ENCODE measurements at places on chromosomes 2 and 18.

GRCh38 chr2:83221258-83221657 is 1237.8 kb downstream of the SUCLG1 start:
- DNase-seq, result no peak

DNA sequence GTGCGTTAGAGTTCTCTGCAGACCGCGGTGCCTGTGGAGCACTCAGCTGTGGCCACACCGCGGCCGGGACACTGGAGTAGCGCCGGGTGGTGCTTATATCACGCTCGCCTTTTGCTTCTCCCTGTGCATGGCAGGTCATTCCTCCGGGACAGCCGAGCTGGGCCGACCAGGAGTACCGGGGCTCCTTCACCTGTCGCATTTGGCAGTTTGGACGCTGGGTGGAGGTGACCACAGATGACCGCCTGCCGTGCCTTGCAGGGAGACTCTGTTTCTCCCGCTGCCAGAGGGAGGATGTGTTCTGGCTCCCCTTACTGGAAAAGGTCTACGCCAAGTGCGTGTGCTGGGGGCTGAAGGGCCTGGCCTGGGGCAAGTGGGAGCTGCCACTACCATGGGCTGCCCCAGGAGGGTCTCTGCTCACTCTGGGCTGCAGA is 4.2 kb downstream of the CAPN10 start:
- DNase-seq, result no peak

GRCh38 chr2:215772634-215773563 is 240.5 kb downstream of the MREG start:
- DNase-seq, result no peak

GRCh38 chr2:234288974-234289455 is 207.9 kb downstream of the ARL4C start:
- peak; percentile 75 for DNase-seq

DNA sequence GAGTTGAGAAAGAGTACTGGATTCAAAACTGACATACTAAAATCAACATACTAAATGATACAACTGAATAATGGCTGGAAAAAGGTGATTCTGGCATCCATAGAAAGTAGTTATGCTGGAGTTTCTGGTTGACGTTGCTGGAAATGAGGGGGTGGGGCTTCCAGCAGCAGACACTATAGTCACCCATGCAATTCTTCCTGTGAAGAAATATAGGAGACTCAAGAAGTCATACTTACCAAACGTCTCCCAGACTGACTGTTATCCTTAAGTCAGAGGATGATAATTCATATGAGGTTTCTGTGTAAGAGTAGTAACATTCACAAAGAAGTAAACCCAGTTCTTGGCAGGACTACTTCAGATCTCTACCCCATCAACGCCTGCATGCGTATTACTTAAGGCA is 23.6 kb downstream of the DTNB start:
- DNase-seq, result no peak

DNA sequence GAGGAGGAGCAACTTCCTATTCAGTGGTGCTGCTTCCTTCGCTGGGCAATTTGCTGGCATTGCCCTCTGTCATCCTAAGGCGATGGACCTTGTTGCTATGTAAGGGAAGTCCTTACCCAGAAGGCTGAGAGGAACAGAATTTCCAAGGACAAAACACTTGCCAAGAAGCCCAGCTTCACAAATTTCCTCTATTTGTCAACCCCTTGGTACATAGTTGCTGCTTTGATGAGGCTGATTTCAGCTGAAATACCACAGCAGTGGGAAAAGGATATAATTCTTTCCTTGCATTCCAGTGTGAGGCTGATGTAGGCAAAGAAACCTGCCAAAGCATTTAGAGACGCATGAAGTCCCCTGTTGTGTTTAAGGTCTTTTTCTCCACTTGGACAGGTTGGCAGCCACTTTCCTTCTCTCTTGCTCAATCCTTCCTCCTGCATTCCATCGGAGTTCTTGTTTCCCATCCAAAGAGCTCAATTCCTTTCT is 16.4 kb upstream of the ST3GAL5 start:
- DNase-seq, result no peak

- no peak for DNase-seq
Observed at GRCh38 chr2:237884681-237885080, 25.3 kb downstream of the RAMP1 start.

DNA sequence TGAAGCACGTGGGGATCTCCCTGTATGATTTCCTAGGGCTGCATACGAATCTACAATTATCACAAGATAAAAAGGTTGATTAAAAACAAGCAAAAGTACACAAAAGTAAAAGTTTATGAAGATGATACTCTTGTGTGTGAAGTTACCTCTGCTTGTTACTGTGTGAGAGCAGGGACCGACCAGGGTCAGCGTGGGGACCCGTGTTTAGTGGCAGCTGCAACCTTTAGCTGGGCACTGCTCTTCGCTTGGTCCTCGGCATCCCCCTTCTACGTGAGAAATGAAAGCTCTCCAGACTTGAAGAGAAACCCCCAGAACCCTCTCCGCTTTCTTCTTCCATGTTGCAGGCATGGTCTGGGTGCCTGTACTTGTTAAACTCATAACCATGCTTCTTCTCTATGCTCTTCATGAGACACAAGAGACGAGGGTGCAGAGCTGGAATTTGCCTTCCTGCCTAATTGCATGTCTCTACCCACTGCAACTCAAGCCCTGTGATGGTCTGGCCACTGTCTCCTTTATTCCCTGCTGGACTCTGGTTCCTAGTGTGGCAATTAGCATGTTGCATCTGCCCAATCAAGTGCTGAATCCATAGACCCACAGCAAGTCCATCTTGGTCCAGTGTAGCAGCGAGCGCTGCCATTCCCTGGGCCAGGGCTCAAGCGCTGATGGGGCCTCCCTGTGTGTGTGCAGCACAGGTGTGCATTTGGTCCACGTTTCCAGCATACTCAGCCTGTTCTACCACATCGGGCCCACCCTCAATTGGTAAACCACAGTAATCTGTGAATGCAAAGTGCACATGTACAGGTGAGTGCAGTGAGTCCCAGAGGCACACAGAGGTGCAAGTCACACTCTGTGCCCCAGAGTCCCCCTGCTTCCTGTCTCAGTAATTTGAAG is 88.5 kb downstream of the TWIST2 start:
- no peak for DNase-seq

- no peak for DNase-seq
Observed at GRCh38 chr18:44733754-44734465, 53.2 kb downstream of the SETBP1 start.

DNA sequence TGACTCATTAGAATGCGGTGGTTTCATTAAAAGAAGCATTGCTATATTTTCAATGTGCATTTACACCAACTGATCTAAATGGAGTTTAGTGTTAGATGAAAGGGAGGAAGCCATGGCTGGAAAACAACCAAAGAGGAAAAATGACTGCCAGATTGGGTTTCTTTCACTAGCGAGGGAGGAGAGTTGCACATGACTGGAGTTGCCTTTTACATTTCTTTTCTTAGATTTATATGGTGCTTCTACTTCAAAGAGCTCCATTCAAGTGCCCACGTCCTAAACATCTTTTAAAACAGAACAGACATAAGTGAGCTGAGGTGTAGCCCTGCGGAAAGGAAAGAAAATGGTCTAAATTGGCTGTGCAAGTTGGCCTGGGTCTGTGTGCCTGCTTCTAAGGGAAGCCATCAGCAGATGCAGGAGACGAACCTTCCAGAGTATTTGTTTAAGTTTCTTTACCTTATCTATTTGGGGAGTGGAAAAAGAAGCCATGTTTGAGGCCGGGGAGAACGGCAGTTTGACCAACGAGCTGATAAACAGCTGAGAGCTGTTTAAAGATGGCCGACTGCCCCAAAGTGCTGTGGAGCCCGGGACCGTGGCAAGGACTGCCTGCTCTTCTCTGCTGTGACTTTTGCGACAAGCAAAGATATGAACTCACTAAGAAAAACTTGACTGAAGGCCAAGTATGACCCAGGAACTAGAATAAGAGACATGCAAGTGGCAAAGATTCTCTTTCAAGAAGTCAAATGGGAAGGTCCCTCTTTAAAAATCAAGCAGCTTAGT is 327.0 kb downstream of the ZNF516 start:
- no peak for DNase-seq

DNA sequence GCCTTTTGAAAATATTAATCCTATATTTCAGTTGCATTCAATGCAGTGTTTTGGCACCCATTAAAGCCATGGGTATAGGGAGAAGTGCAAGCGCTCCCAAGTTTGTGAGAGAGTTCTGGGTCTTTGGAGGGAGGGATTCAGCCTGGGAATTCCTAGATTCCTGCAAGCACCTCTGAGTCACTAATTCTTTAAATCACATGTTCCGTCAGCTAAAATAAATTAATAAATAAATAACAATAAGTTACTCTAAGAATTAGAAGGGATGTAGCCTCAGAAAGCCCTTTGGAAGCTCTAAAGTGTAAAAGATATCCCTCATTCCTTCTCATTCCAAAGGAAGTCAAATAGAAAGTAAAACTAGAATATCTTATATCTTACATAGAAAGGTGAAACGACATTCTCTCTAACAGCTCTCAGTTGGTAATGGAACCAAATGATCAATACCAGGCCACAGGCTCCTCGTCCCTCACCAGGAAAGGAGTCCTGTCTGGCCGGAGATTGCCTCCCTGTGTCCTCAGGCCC is 222.4 kb upstream of the RBBP8 start:
- no peak for DNase-seq

DNA sequence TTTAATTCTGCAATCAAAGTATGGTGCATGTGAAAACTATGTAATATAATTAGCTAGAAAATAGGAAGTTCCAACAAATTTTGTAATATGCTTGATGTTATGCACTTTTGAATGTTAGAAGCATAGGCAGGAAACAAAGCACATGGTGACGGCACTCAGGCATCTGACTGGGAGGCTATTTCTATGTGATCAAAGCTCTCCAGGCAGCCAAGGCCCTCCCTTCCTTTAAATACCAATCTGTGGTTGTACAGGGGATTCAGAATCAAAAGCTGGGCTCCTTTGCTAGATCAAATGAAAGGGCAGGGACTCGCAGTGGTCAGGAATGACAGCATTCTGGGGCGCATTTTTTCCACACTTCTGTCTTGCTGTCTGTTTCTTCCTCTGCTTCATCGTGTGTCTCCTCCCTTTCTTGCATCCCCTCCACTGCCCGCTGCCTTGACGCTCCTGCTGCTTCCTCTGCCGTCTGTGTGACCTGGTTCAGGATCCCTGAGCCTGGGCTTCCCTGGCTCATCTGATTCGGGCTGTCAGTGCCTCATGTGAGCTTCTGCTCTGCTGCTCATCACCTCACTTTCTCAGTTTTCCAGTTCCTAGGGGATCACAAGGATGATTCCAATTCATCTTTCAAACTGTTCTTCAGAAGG is 30.9 kb downstream of the TMEM182 start:
- no peak for DNase-seq

DNA sequence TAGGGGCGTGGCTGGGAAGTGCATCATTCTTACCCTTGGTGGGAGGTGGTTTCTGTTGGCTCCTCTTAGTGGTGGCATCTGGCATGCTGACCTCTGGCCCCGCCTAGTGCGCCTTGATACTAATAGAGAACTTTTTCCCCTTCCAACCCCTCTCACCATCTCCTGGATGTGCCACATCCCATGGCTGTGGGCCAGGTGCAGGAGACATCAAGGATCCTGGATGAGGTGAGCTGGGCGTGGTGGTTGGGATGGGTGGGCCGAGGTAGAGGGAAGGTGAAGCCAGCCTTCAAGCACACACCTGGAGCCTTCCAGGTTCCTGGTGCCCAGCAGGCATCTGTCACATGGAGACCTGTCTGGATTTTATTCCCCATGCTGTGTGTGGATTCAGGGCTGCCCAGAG is 149.2 kb downstream of the DYSF start:
- DNase-seq, result no peak

DNA sequence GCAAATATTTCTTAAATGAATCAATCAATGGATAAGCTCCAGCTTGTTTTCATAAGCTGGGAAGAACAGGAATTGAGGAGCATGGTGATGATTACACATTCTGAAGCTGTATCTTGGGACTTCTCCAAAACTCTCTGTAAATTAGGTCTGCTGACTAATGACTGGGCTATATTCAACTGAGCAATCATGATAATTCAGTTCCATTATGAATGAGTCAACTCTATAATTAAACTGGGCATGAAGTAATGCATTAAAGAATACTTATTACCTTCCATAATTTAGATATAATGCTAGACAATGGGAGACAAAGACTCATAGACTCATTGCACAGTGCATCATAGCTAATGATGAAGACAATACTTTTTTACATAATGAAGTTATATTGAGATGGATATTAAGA is 207.4 kb downstream of the CBLN2 start:
- DNase-seq, result no peak

- DNase-seq, result no peak
Observed at GRCh38 chr2:8459474-8459873, 222.4 kb upstream of the ID2 start.

GRCh38 chr2:128454980-128455720 is 136.5 kb upstream of the HS6ST1 start:
- DNase-seq, result no peak

- DNase-seq, result no peak
Observed at GRCh38 chr2:183207110-183207509, 82.9 kb downstream of the NUP35 start.

Data from Karpas-422 (cell line).